ENCODE measurements at places on chromosomes 5 and 9. TPM values are rescaled to one million over a fixed set of nuclear protein-coding genes. Genes with fewer than 3 reads are reported as not detected.

PTGS1 gene
- total RNA-seq = 257 TPM

TAF11L8 gene
- not detected for total RNA-seq

SHOC1 gene
- total RNA-seq = under 0.01 TPM

TMEM8B gene
- 7.0 TPM for total RNA-seq

HTR1A gene
- total RNA-seq = not detected

SAXO1 gene
- total RNA-seq = under 0.01 TPM

BARX1 gene
- 0.13 TPM for total RNA-seq

GDA gene
- not detected for total RNA-seq

MAMDC4 gene
- 6.5 TPM for total RNA-seq

CCL21 gene
- not detected for total RNA-seq

FRRS1L gene
- 0.10 TPM for total RNA-seq

OGN gene
- total RNA-seq = 24.7 TPM

OLFM1 gene
- 0.76 TPM for total RNA-seq

EGR1 gene
- total RNA-seq = 7.8 TPM

ORM2 gene
- not detected for total RNA-seq

RNF183 gene
- not detected for total RNA-seq

SIL1 gene
- 120 TPM for total RNA-seq

UBE2B gene
- 33.2 TPM for total RNA-seq

FAXDC2 gene
- 4.3 TPM for total RNA-seq

GPX3 gene
- total RNA-seq = 56.0 TPM

SHISAL2B gene
- not detected for total RNA-seq
